AML-193 (cell line): ENCODE measurements at places on chromosomes 1 and 21.

DNA sequence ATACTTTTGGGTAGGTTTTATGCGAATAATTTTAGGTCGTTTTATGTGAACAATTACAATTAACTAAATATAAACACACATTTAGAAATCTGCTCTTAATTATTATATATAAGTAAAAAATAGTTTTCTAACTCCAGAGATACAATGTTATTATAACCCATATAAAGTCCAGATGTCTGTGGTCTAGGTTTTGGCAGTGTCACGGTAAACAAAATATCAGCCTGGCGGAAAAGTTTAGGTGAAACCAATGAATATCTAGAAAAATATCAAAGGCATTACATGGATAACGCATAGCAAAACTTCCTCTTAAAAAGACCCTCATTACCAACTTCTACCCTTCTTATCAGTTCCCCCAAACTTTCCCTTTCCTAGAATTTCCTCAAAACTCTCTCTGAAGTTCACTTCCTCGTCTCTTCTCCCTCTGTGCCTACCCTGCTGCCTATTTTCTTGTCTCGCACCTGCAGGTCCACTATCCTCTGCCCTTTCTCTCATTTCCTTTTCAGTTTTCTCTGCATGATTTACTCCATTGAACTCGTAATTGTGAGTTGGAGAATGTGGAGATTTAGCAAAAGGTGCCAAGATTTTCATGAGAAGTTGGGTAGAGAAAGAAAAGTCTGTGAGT lies 21.8 kb downstream of the VTCN1 start:
- no peak for DNase-seq

GRCh38 chr1:226650236-226650841 lies 88.7 kb downstream of the ITPKB start:
- DNase-seq, result no peak

DNA sequence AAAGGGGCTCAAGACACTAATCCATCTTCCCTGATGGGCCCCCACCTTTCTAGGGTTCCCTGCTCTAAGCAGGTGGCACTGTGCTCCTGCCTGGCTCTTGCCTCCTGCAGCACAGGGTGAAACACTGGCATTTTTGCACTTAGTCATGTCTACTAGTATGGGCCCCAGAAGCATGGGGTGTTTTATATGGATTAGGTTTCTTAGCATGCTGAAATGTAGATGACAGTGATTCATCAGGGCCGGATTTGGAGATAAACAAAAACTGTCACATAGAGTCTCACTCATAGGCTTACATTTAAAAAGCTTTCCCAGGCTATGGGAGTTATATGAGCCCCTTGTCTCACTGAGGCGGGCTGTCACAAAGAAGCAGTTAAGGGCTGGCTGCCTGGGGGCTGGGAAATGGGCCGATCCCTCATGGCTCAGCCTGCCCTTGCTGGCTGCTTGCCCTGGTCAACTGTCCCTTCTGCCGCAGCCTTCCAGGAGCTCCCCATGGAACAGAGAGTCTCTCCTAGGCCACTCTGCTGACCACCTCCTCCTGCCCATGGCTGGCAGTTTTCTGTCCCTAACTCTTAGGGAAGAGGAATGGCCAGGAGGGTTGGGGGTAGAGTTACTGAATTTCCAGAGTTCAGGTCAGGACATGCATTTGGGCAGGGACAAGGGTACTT lies 6.5 kb downstream of the GALNT2 start:
- DNase-seq, result no peak

GRCh38 chr1:173148545-173148944 lies 58.6 kb downstream of the TNFSF4 start:
- no peak for DNase-seq

GRCh38 chr1:205950280-205950679 lies 7.0 kb upstream of the SLC26A9 start:
- DNase-seq, result no peak

- DNase-seq, result no peak
These were observed 61.3 kb downstream of the SLC66A1 start for GRCh38 chr1:19373211-19374082.

DNA sequence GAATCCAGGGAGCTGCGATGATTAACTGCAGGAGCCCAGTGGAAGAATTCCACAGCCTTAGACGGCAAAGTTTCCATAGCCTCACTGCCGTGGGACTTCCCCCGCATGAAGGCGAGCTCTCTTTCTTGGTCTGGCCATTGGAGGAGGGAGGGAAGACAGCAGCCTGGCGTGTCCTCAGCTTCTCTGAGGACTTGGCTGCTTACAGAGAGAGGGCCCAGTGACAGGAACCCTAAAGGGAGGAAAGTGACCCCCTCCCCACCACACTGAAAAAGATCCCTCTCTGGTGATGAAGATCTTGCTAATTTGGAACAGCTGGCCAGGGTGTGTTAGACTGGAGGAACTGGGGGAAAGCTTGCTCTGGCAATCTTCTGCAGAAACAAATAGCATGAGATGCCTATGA lies 41.0 kb downstream of the ATP2B4 start:
- DNase-seq, result no peak

DNA sequence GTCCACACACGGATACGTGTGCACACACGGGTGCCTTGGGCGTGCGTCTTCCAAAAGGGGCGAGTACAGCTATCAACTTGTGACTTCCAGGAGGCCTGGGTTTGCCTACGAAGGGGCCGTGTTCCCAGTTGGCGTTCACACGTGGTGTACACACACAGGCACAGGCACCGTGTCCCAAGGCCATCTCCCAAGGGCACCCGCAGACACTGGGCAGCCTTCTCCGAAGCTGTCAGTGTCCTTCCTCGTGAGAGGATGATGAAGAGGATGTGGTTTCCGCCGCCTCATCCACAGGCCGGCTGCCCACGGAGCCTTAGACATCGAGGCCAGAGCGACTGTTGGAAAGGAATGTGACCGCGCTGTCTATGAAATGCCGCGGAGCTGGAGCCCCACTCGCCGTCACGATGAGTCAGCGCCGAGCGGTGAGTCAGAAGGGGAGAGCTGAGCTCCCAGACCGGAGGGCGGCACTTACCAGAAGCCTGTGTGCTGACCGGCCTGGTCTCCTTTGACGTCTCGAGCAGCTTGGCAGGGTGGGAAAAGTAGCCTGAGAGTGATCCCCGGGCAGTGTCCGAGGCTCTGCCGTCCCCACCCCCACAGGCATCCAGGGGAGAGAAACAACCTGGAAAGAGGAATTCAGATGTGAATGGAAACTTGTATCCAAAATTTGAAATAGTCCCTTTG lies 141.4 kb upstream of the ARHGEF16 start:
- no peak for DNase-seq

DNA sequence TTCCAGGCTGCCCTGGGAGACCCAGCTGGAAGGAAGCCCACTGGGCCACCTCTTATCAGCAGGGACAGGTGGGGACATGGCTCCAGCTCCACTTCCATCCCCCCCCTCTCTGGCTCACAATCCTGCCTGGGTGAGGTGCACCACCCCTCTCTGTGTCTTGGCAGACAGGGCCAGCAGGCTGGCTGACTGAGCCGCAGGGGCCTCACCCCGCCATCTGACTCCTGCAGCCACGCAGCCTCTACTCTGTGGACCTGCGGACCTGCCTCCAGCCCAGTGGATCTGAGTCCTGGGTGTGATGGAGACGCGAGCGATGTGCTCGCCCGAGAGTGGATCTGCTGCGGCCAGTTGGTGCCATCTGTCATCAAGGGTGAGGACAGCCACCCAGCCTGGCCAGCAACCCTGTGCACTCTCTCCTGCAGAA lies 30.1 kb downstream of the RCC2 start:
- no peak for DNase-seq

DNA sequence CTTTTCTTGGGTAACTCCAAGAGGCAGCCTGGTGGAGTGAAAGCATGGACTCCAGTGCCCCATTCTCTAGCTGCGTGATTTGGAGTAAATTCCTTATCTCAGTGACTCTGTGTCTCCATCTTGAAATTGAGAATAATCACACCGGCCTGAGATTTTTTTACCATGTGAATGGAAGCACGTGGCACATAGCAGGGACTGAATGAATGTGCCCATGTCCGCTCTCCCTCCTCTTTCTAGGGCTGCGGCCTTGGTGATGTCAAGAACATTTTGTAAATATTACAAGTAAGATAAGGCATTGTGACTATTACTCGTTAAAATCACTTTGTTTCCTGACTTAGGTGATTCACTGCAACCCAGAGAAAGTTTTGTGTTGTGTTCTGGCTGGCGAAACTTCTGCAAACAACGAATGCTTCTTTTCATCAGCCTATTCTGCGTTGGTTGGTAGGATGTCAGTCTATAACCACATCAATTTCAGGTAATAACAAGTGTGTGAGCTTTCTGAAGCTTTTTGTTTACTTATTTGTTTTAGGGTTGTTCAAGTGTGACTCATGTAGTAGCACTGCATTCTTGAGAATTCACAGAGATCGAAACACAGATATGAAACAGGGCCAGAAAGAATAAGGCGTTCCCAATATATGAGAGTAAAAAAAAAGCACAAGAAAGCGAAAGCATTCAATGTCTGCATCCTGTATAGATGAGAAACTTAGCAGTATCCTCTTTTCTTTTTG lies 135.7 kb upstream of the SLC45A1 start:
- no peak for DNase-seq

GRCh38 chr1:108611984-108612383 lies 48.9 kb downstream of the HENMT1 start:
- no peak for DNase-seq

GRCh38 chr1:65793359-65793732 lies 651 bp downstream of the PDE4B start:
- DNase-seq, result no peak

- DNase-seq, result no peak
These were observed 53.6 kb downstream of the PEX14 start for GRCh38 chr1:10528066-10529014.

GRCh38 chr1:149993764-149994163 lies 16.8 kb downstream of the OTUD7B start:
- DNase-seq, result no peak

- no peak for DNase-seq
These were observed 22.7 kb downstream of the COL6A1 start for GRCh38 chr21:46004168-46004861.

DNA sequence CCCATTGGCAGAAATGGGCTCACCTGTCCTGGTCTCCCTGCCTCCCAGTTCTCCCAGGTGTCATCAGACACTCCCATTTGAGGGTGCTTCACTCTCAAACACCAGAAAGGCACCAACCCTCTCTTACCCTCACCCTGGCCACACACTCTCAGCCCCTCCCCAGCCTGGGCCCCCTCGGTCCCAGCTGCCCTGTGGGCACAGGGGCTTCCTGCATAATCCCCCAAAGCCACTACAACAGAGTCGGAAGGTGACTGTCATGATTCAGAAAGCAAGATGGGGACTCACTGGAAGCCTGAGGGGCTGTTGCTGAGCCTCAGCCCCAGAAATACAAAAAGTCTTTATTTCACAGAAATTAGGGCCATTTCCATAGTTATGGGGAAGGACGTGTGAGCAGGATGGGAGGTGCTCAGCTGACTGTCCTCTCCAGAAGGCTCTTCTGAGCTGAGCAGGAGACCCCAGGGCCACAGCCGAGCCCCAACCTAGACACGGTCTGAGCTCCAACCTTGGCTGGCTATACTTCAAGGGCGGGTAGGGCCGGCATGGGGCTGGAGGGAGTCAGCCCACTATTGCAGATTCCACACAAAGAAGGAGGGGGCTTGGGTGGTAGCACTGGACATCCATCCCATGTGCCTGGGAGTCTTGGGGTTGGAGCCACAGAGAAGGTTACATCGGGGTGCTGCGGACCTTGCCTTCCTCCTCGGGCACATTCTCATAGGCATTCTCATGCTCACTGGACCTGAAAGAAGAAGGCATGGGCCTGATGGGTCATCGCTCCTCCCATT lies 6.3 kb downstream of the PDZK1IP1 start:
- no peak for DNase-seq

GRCh38 chr1:237794071-237794470 lies 96.7 kb downstream of the ZP4 start:
- DNase-seq, result no peak

DNA sequence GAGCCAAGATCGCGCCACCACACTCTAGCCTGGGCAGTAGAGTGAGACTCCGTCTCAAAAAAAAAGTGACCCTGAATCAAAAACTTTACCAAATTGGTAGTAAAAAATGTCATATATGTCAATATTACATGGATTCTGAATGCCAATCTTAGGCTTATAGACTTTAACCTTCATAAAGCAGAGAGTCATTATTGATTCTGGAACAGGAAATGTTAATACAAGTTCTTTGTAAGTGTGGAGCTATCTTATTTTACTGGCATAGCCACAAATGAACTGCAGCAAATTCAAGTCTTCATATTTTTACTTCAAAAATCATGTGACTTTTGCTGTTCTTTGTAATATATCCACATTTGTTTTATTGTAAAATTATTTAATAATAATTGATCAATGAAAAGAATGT lies 41.3 kb downstream of the PPP2R5A start:
- no peak for DNase-seq

GRCh38 chr1:69523461-69523860 lies 44.3 kb upstream of the LRRC7 start:
- no peak for DNase-seq

DNA sequence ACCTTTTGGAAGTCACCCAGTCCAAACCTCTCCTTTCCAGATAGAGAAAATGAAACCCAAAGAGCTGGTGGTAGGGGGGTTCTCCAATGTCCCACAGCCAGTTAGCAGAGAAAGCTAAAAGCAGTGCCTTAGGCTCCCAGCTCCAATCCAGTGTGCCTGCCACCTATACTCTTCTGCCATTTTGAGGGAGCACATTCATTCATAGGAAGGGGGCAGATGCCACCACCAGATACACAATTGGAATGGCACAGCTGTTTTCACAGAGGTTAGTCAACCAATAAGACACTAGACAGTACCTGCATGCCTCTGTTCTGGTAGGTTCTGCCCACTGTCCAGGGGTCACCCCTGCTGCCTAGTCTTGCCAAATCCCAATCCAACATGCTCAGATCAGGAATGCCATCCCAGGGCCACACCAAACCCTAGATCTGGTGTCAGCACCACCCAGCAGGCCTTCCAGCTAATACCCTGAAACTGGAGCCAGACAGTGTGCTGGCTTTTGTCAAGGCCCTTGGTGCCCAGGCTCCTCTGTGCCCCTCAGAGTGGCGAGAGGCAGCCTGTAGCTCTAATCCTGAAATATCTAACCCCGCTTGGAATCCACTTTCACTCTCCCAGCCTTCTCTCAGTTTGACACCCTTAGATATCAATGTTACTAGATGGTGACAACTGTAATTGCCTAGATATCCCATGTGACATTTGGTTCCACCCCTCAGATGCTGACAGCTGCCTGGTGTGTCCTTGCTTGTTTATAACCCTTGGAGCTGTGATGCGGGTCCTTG lies 178.6 kb downstream of the TGFBR3 start:
- no peak for DNase-seq

GRCh38 chr1:3705341-3705950 lies 46.8 kb upstream of the CCDC27 start:
- no peak for DNase-seq

DNA sequence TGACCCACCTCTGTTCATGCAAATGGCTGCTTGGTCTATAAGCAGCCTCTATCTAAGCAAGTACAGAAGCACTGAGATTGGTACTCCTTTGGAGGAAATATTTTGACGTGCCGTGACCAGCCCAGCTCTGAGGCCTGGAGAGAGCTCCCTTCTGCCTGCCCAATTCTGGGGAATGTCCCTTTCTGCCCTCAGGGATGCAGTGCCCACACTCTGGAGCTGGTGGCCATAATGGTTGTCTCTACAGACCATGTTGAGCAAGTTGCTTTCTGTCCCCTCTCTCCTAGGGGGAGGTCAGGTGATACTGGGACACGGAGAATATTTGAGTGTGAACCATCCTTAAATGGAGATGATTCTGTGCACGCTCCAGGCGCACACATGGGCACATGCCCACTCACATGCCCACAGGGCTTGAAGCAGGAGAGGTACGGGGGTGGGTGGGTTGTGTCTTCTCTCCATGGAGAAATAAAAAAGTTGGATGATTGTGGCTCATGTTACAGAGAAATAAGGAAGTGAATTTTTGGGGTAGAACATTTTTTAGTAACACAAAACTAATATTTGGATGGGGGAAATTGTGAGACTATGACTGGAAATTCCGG lies 13.9 kb upstream of the ALPL start:
- DNase-seq, result no peak
